Naive thymus-derived CD4-positive, alpha-beta T cell (primary cell): ENCODE measurements at places on chromosomes 5 and 9. TPM values are rescaled to one million over a fixed set of nuclear protein-coding genes. Genes with fewer than 3 reads are reported as not detected.

Gene OBP2B
- polyA plus RNA-seq = not detected

Gene INSL6
- not detected for polyA plus RNA-seq

Gene GABRA6
- polyA plus RNA-seq = not detected

Gene SERF1A
- 1.6 TPM for polyA plus RNA-seq

Gene PKD2L2
- polyA plus RNA-seq = 0.26 TPM

Gene SELENOP
- polyA plus RNA-seq = not detected

Gene CCL27
- polyA plus RNA-seq = not detected

Gene NIPAL4
- polyA plus RNA-seq = not detected

Gene PCAT7
- polyA plus RNA-seq = not detected

Gene ORM2
- polyA plus RNA-seq = not detected

Gene TICAM2
- 0.60 TPM for polyA plus RNA-seq

Gene ADAMTS13
- polyA plus RNA-seq = 0.07 TPM

Gene PRRT1B
- polyA plus RNA-seq = not detected

Gene PTPN3
- not detected for polyA plus RNA-seq

Gene OR2K2
- polyA plus RNA-seq = not detected

Gene CDX1
- polyA plus RNA-seq = not detected

Gene SLC6A7
- not detected for polyA plus RNA-seq

Gene GABRP
- not detected for polyA plus RNA-seq

Gene SLC6A18
- polyA plus RNA-seq = not detected

Gene PGM5
- polyA plus RNA-seq = not detected

Gene CBY3
- polyA plus RNA-seq = 1.4 TPM

Gene DDX31
- 13.2 TPM for polyA plus RNA-seq

Gene ACOT12
- polyA plus RNA-seq = not detected

Gene TPPP
- 0.31 TPM for polyA plus RNA-seq

Gene FOXD4L4
- polyA plus RNA-seq = not detected
